Ecto neural progenitor cell (in vitro differentiated cells): ENCODE measurements at places on chromosomes 3 and 15.
A peak's percentile ranks its signal among the peaks of the same experiment; 100 is the strongest.

DNA sequence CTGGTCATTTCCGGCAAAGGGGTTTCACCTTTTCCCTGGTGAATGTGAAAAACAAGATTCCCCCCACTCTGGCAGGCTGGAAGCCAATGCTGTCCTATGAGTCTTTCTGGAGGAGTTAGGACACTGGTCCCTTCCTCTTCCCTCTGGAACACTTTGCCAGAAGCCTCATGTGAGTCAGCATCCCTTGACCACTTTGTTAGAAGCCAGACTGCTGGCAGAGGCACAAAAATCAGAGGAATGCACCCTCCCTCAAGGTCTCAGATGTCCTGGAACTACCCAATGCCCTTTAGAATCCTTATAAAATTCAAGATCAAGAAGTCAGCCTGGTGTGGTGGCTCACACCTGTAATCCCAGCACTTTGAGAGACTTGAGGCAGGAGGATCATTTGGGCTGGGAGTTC is 26.6 kb downstream of the ITGB5 start:
- no peak for DNase-seq

GRCh38 chr15:42819786-42820185 is 82.9 kb upstream of the CDAN1 start:
- DNase-seq = no peak

DNA sequence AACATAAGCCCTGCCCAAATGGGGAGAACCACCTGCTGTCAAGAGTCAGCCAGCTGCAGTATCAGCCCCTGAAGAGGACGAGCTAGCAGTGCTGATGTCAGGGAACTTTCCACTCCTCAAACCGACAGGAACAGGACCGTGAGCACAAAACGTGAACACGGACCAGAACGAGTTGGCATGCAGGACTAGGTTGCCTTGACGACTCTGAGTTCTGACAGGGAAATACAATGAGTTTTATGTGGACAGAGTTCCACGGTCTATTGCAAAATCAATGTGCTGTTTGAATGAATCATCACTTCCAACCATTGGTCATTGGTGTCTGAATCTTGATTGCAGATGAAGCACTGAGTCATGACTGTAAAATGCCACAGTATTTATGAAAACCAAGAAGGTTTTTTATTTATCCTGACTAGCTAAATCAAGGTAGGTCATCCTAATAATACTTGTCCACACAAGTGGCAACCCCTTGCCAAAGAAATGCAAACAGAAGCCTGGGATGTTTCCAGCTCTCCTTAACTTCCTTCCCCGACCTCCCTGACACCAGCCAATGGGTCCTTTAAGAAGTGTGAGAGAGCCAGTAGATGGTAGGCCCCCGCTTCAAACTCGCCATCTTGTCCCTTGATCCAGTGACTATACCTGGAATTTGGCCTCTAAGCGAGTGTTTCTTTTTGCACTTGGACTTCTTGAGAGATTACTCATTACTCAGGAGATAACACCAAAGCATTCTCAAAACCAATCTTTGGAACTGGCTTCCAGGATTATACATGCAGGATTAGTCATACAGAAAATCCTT is 119.6 kb downstream of the ASB7 start:
- DNase-seq = peak; percentile 25

GRCh38 chr3:117439812-117440211 is 730.2 kb downstream of the TUSC7 start:
- no peak for DNase-seq

DNA sequence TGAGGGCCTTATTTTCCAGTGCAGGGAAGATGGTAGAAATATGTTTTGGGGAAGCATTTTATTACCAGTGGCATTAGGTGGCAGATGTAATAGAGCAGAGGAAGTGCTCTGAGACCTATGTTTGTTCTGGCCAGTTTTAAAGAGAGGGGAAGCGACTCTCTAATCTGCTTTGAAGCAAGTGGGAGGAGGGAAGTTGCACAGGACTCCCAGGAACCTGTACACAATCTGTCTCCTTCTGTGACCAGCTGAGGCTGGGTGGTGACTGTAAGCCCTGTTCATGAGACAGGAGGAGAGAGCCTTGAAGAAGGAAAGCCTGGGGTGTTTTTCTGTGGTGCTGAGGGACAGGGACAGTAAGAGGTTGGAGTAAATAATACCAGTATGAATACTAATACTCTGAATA is 60.5 kb downstream of the LPP start:
- DNase-seq = no peak

GRCh38 chr3:124962403-124962940 is 27.9 kb upstream of the MUC13 start:
- DNase-seq = no peak

- no peak for DNase-seq
Measured at GRCh38 chr3:146277953-146278631, 27.2 kb upstream of the PLSCR4 start.

- DNase-seq = no peak
Measured at GRCh38 chr3:103672346-103672745, 1237.5 kb downstream of the ZPLD1 start.

- no peak for DNase-seq
Measured at GRCh38 chr15:80978685-80979329, 10.8 kb downstream of the MESD start.

DNA sequence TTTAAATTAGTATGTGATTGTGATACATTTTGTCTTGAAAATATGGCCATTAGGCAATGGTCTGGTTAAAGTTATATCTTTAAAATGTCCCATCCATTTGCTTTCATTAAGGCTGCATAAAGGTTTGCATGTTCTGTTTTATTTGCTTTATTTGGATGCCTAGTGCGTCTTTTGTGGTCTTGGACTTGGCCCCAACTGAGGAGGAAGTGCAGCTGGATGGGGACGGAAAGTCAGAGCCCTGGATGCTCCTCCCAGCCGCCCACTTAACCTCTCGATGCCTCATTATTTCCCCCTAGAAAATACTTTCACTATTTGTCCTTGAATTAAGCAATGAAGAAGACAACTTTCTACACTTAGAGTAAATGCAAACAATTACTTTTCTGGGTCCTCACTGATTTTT is 898.2 kb downstream of the MCTP2 start:
- no peak for DNase-seq

GRCh38 chr3:34878488-34878887 is 760.8 kb upstream of the ARPP21 start:
- DNase-seq = no peak

DNA sequence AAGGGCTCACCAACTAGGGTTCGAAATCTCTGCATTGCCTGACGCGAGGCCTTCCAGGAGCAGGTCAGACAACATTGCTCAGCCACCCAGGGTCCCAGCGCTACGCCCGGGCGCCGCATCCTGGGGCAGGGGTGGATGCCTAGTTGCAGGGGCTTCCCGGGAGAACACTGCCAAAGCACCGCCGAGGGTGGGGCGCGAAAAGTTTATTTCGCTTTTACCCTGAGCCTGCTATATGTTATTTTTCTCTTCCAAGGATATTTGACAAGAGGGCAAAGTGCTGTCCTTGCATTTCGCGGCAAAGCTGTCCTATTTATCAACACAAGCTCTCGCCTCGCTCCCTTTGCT is 549 bp upstream of the SOX14 start:
- no peak for DNase-seq

DNA sequence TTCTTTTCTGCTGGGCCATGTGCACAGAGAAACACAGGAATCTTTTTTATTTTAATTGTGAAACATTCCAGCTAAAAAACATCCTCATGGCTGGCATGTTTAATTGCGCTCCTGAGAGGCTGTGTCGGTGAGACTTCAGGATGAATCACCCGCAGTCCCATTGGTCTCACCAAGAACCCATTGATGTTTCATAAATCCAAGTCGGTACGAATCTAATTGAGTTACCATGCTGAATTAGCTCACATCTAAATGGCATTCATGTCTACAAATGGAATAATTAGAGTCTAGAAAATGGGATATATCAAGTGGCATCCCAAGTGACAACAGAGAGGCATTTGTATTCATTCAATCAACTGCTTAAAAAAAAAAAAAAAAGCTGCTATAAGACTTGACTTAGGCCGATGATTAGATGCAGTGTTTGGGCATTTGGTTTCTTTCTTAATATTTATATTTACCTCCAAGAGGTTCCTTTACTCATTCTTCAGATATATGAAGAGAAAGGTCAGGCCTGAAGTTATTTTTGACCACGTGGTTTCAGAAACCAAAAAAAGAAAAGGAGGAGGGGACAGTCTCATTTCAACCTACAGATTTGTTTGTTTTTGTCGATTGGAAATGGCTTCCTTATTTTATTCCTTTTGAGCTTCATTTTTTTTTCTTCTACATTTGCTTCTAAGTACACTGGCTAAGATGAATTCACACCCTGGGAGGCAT is 79.1 kb upstream of the FOXB1 start:
- no peak for DNase-seq

DNA sequence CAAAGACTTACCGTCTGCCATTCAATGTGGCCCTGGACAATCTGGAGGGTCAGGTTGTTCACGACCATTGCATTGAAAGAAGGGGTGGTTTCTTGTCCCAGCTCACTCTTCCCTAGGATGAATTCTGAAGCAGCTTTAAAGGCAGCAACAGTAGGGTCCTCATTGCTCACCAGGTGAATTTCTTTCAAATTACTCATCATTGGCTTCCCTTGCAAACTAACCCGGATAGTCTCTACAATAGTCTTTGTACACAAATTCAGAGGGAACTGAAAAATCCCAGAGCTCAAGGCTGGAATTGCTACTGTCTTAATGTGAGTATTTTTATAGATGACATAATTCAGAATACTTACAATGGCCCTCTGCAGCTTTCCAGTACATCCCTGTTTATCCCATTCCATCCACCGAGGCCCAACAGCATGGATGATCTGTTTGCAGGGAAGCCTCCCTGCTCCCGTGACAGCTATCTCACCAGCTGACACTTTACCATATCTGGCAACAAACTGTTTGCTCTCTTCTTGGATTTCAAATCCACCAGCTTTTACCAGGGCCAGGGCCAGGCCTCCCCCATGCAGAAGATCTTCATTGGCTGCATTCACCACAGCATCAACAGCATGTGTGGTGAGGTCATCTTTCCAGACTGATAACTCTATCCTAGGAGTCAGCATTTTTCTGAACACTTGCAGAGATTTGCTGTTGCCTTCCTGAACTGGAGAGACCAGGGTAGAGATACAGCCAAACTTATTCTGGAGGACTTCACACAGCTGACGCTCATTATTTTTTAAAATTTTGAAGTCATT is 8.6 kb downstream of the PARP9 start:
- DNase-seq = no peak

- no peak for DNase-seq
Measured at GRCh38 chr3:139897759-139898158, 37.2 kb upstream of the CLSTN2 start.

GRCh38 chr3:22121068-22121701 is 370.2 kb upstream of the ZNF385D start:
- no peak for DNase-seq

DNA sequence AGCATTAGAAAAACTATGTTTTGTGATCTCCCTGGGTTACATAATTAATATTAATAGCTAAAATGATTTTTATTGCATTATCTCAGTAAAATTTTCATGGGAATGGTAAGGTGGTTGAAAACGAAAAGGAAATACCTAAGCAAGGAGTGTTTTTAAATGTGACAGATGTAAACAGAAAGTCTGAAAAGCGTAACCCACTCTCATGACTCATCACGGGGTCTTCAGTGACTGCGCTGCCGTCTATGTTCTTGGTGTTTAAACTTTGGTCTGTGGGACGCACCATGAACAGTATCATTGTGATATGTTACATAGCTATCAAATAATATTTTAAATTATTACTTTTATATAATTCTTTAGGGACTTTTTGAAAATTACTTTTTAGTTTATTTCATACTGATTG is 19.8 kb downstream of the LRCH3 start:
- no peak for DNase-seq

DNA sequence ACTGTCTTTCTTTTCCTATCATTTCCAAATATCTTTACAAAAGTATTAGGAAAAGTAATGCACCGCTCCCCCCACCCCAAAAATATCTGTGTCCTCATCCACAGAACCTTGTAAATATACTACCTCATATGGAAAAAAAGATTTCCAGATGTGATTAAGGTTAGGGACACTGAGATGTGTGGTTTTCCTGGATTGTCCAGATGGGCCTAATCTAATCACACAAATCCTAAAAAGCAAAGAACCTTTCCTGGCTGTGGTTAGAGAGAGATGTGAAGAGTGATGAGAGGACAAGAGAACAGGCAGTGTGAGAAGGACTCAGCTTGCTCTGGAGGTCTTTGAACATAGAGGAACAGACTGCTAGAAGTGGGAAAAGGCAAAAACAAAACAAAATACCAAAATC is 77.7 kb downstream of the ROBO1 start:
- no peak for DNase-seq

GRCh38 chr3:117218641-117219048 is 509.1 kb downstream of the TUSC7 start:
- DNase-seq = no peak

DNA sequence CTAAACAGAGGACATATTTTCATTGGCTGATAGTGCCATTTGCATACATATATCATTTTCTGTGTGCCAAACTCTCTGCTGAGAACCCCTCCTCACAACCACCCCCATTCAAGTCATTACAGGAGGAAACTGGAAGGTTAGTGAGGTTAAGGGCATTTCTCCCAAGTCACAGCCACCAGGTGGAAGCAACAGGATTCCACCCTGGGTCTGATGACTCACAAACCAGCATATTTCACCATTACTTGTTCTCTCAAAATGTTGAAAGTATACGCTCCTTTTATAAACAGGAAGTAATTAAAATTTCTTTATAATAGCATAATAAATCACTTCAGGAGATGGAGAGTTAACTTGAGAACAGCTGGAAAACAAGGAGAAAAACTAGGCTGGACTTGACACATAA is 398.6 kb upstream of the WNT5A start:
- no peak for DNase-seq
